GM19239 (cell line): ENCODE measurements at places on chromosomes 1 and 21.

- DNase-seq: no peak
Measured at GRCh38 chr1:158159597-158159996, 21.1 kb upstream of the CD1D start.

DNA sequence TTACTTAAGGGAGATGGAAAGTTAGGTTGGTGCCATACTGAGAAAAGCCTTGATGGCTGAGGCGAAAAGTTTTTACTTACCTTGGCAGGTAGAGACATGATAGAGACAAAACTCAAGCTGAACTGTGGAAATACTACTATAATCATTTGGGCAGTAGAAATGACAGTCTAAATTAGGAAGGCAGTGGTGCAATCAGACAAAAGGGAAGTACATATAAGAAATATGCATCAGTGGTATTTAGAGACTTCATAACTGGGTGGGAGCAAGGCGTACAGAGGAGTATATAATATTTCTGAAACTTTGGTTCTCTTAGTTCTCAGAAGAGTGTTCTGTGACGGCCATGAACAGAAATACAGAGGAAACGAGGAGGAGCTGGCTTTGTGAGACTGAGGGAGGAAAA lies 2.4 kb upstream of the CEP350 start:
- DNase-seq: no peak

DNA sequence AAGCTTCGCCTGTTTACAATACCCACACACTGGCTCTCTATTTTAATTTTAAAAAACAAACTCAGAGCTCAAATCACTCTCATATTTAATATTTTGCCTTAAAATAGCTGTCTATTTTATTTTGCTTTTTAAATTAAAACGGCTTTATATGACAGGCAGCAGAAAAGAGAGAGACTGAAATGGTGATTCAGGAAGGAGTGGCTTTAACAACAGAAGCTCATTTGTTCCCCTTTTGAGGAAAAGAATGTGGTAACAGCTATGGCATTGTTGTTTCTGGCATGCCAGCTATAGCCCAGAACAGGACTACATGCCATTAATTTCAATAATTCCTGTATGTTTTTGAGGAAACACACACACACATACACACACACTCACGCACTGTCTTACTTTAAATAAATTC lies 234.2 kb upstream of the PTBP2 start:
- DNase-seq: no peak

DNA sequence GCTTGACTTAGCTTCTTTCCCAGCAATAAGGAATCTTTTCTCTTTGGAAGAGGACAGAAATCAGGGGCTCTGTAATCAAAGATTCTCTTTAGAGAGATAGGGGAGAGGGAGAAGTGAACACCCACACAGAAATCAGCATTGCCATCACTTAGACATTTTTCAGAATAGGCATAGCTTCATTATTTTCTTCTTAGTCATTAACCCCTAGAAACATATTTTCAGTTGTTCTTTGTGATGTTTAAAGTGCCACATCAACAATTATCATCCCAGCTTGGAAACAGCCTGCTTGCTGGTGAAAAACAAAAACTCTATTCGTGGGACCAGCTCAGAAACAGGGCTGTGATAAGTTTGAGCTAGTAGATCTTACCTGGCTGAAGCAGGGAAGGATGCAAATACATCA lies 88.3 kb upstream of the SLC44A3 start:
- DNase-seq: no peak

DNA sequence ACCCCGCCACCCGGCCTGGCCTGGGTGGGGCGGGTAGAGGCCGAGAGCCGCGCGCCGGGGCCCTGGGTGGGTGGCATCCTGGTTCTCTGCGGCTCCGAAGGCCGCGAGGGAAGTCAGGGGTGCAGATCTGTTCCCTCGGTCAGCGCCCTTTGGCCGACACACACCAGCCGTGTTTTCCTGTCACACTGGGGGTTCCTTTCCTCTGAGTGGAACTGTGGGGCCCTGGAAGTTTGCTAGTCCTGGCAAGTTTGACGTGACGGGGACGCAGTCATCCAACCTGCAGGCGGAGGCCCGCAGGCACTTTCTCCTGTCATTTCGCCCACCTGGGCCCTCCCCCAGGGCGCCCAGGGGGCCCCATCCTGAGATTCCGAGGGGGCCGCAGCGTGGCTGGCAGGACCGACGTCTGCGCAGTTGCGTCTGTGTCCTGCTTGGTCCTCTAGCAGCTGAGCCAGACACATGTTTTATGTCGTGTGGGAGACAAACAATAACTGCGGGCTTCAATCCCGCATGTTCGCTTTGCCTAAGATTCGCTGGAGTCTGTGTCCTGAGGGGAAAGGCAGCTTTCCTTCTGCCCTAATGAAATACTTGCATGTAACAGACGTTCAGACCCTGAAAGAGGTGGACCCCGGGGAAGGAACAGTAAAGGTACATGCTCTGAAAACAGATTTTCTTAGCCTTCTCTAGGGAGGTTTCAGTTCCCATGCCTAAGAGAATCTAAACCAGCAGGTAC lies 1.5 kb downstream of the FAM163A start:
- DNase-seq: no peak

GRCh38 chr1:241717975-241718374 lies 65.9 kb downstream of the WDR64 start:
- DNase-seq: no peak

DNA sequence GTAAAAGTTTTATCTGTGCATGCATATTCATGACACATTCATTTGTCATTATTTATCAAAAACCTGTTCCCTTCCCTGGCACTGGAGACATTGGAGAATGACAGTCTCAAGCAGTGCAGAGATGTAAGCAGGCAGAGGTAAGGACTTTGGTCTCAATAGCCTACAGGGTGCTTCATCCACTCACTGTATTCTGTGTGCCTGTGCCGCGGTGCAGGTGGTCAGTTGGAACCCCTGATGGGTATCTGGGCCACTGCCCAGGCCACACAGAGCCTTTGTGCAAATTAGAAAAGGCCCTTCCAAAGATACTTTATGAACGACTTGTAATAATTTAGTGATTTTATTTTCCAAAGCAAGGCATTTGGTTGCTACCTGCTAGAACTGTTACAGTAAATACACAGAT lies 44.0 kb downstream of the CDC42 start:
- no peak for DNase-seq

- DNase-seq: peak; percentile 100
Measured at GRCh38 chr1:9234223-9235095, at the start of gene H6PD. H6PD (plus strand) TSS chr1:9234774; CDS start chr1:9244935, 10,161 bp downstream.

DNA sequence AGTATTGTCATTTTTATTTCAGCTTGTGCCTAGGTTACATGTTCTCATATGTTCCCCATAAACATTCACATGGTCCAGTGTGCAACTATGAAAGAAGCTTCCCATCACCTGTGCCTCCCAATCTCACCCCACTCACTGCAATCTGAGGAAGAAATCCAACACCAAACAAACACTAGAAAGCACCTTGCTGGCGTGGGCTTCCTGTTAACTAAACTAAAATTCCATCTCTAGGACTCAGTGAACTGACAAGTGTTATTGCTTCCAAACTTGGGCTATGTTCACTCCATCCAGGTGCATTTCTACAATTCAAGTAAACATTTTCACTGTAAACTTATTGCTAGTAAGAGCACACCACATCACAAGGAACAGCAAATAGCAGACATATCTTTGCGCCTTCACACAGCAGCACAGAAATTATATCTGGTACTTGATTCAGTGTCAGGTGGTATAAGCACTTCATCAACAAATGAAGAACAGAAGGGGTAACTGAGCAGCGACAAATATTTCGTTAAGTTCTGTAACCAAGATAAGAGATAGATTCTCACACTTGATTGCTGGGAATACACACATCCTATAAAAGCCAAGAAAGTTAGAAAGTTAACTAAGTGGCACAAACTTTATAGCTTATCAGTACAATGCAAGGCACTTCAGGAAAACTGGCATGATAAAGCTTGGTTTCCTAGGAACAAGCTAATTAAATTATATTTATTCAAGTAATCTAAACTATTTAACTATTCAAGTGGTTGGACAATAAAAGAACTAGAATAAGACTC lies 8.9 kb upstream of the KCNJ15 start:
- DNase-seq: no peak

DNA sequence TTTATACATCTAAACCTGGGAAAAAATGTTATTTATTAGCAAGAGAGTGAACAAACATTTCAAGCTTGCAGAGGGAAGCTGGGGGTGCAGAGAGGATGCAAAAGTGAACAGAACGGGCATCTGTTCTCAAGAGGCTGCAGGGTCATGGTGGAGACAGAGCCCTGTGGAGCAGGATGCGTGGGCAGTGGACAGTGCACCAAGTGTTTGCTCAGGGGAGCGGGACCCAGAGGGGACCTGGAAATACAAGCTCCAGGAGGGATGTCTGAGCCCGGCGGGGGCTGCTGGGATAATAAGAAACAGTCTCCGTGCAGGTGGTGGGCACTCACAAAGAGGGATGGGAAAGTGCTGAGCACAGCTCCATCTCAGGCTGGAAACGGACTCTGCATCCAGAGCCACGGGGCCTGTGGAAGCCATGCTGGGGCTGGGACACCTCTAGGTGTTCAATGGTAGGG lies 105.3 kb upstream of the SLC45A1 start:
- DNase-seq: no peak

GRCh38 chr1:32925403-32926162 lies 24.4 kb upstream of the TMEM54 start:
- DNase-seq: no peak

GRCh38 chr1:200877010-200877409 lies 4.2 kb downstream of the GPR25 start:
- DNase-seq: no peak

DNA sequence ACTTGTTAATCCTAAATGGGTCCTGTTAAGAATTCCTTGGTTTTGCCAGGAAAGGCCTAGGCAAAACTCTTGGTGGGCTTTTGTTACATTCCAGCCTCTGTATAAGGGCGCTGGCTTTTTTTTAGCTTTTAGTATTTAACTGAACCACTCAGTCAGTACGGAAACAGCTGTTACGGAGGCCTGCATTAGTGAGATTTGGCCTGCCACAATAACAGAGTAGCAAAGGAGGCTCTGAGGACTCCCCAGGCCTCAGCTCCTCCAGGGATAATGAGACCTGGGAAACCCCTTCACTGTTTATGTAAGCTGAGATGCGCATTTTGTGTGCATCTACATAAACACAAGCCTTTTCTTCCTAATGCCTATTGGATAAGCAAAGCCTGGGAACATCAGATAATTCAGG lies 210.2 kb downstream of the APP start:
- no peak for DNase-seq

DNA sequence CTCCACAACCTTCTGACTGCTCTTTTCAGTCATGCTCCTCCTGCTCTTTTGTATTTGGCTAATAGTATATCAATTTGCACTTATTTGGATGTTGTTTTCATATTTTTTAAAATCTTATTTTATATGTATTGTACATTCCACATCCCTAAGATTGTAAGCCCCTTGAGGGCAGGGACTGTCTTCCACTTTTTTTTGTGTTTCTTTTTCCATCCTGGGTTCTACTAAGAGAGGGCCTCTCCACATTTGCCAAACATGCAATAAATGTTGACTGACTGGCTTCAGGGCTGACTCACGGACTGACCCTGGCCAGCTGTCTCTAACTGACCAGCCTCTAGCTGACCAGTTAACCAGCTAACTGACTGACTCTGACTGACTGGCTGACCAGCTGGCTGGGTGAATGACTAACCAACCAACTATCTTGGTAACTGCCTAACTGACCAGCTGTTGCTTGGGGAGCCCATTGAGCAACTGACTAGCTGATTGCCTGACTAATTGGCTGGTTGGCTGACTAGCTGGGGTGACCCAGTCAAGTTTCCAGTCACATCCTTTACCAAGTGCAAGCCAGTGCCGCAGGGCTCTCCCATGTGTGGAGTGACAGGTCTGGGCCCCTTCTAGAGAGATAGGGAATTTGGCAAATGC lies 16.1 kb downstream of the CSF1 start:
- DNase-seq: no peak

DNA sequence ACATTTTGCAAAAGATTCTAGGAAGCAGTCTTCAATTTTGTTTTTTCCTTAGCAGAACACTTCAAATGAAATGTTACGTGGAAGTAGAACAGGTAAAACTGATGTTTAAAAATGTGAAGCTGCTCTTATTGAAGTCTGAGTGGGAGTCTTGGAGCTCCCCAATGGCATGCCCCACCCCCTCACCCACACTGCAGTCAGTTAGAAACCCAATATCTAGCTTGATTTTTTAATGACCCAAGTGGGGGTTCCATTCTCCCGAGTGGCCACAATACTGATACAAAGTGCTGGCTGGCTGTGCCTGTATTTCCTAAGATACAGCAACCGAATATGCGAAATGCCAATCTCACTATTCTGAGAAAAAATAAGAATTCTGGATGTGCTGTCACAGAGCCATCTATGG lies 31.3 kb downstream of the GPR3 start:
- no peak for DNase-seq

DNA sequence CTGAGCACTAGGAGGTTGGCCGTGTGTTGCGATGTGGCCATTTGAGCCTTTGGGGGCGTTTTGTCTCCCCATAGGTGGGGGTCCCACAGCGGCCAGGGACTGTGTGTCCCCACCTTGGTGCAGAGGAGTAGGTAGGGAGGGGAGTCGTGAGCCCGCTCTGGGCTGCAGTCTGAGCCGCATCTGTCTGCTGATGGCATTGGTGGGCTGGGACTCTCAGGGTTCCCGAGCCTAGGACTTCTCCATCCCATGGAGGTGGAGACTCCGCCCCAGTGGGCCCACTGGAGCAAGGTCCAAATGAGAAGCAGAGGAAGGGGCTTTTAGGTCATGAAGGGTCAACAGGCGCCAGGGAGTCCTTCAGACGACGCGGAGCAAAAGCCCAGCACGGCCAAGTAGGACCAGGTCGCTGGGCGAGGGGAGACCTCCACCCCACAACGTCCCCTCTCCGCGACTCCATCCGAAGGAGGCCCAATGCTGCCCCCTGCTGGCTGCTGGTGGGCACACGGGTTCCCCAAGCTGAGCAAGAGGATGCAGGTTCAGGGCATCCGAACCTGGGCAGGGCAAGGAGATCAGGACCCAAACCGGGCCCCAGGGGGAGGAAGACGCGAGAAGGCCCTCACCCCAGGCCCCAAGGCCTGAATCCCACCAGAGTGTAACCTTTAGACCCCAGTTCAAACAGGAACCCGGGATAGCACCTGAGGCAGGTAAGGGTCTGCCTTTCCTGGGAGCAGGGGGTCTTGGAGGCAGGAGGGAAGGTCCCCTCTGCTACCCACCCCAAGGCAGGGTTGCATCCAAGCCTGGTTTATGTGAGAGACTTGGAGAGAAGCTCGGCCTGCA lies 14.9 kb downstream of the TTC34 start:
- DNase-seq: peak; percentile 87
